ENCODE measurements at places on chromosomes 2 and 18.

- no peak for DNase-seq
Observed at GRCh38 chr2:172842511-172843265, 107.0 kb downstream of the RAPGEF4 start.

DNA sequence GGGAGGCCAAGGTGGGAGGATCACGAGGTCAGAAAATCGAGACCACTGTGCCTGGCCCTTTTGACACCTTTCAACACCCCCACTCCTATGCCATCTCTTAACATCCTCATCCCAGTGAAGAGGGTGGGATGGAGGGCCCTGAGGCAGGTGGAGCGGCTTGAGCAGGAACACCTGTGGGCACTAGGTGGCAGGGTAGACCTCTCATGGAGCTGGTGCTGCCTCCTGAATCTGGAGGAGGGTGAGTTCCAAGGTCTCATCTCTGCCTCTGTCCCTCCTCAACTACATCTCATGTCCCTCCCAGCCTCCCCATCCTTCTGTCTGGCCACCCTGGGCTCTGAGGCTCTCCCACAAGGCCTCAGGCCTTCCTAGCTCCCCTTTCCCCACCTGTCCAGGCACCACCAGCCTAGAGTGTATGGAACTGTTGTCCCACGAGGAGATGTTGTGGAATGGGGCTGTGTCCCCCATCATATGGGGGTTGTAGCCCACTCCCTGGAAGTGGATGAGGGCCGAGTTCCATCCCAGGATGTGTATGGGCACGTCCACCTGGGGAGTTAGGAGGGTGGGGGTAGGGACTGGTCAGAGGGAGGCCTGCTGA lies 17.0 kb upstream of the CRYBA2 start:
- no peak for DNase-seq

DNA sequence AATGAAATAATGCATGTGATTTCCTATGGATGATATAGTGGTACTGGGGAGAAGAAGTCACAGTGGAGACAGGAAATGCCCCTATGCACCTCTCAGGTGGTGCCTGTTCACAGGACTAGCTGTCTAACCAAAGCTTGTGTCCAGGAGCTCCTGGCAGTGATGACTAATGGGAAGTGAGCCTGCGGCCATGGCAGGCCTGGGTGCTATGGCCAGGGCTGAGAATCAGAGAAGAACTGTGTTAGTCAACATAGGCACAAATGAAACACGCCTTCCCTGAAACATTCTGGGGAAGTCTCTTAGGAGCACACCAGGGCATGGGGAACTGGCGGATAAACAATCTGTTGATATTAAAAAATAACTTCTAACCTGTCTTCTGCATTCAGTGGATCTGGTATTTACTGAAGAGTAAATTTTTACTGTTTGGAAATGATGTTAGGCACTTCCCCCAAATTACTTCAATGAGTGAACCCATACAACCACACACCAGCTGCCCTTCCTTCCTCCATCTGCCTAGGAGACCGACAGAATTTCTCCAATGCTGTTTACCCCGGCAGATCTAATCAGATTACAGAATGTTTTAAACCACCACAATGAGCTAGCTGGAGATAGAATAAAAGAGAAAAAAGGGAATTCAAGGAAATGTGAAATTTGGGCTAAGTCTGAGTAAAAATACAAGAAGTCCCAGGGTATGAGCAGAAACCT lies 67.4 kb downstream of the MEP1B start:
- DNase-seq: no peak

GRCh38 chr18:21678859-21679258 lies 25.7 kb downstream of the ABHD3 start:
- DNase-seq: no peak

- DNase-seq: no peak
Observed at GRCh38 chr2:2719015-2719414, 387.9 kb upstream of the MYT1L start.

DNA sequence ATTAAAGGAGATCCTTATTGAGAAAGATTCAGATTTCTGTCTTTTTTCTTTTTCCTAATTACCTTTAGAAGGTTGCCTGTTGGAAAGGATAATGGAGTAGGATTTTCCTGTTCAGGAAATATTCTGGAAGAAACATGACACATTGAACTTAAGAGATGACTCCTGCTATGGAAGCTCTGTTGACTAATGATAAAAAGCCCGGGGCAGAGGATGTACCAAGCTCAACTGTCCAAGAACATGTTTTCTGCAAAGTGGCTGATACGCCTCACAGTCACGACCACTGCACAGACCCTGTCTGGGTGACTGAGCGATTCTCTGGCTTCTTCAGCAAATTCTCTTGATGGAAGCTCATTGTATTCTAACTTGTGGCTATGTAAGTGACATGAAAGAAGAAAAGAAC lies 86.2 kb upstream of the THOC1 start:
- DNase-seq: no peak

DNA sequence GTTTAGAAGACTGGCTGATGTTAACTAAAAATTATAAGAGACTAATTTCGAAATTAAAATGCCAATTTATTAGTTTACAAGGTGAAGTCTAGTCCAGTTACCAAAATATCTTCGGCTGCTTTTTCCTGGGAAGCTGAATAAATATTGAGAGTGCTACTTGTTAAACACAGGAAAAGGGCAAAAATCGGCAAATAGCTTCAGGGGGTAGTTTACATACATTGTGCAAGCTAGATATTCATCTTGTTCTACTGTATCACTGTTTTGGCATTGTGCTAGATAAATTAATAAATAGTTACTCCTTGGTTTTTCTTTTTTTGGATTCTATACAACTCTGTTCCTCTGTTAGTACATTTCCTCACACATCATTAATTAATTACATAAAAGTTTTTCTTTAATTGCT lies 29.3 kb downstream of the NHEJ1 start:
- DNase-seq: no peak

DNA sequence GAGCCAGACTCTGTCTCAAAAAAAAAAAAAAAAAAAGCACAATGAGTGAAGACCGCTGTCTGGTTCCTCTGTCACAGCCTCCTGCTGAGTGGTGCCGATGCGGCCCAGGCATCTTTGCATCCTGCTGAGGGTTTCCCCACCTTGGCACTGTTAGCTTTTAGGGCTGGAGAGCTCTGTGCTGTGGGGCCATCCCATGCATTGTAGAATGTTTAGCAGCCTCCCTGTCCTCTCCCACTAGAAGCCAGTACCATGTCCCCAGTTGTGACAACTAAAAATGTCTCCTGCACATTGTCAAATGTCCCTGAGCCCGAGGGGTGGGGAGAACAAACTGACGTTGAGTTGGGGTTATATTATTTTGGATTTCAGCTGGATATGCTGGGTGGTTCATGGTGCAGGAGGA lies 7.9 kb upstream of the COLEC11 start:
- no peak for DNase-seq

DNA sequence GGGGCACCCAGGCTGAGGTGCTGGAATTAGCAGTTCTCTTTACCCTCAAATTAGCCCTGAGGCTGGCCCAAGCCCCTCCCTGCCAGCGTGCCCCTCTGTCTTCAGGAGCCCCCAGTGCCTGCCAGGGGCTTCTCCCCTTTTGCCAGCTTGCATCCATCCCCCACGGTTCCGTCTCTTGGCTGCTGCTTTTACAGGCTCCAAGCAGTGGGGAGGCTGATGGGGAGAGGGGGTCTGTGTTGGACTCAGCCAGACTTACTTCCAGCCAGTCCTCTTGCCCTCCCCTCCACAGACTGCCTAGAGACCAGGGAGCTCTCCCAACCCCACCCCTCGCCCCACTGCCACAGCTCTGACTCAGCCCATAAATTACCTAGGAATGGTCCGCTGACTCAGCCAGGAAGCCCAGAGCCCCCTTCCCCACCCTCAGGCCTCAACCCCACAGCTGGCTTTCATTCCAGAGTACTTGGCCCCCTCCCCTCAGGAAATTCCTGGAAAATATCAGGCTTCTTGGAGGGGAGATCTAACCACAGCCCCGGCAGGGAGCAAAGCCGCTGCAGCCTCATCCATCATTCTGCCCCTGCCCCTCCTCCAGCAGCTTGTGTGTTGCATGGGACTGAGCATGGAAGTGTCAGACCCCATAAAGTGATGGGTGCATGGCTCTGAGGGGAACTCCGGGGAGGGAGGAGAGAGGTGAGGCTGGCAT lies 184.6 kb downstream of the ZFP36L2 start:
- no peak for DNase-seq

GRCh38 chr2:211545582-211545981 lies 989.2 kb downstream of the CPS1 start:
- DNase-seq: no peak

DNA sequence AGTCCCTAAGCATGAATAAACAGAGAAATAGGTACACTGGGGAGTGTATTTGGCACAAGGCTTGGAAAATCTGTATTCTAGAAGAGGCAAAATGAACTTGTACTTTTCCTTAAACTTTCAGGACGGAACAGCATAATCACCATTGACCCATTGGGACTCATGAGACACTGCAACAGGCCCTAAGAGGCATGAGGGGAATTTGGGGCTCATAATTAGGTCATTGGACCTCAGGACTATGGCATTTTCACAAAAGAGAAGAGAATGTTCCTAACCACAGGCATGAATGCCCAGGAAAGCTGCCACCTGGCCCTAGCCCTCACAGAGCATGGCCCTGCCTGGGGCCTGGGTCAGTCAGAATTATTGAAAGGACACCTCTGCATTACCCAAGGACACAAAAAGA lies 67.9 kb upstream of the PIK3C3 start:
- DNase-seq: no peak

DNA sequence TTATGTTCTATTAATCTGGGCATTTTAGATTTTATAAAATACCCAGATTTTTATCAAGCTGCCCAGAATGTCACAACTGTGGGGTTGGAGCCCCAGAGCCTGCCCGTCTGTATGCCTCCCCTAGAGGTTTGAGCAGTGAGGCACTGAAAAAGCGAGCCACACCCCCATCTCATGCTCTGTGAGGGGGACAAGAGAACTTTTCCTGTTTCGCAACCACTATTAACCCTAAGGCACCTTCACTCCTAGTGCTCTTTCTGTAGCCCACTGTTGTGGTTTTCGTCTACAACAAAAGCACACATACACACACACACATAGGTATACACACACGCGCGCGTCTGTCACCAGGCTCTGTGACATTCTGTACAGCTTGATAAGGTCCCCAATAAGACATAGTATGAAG lies 38.0 kb downstream of the DCDC2C start:
- no peak for DNase-seq

GRCh38 chr2:142596334-142597088 lies 281.0 kb upstream of the KYNU start:
- DNase-seq: no peak

DNA sequence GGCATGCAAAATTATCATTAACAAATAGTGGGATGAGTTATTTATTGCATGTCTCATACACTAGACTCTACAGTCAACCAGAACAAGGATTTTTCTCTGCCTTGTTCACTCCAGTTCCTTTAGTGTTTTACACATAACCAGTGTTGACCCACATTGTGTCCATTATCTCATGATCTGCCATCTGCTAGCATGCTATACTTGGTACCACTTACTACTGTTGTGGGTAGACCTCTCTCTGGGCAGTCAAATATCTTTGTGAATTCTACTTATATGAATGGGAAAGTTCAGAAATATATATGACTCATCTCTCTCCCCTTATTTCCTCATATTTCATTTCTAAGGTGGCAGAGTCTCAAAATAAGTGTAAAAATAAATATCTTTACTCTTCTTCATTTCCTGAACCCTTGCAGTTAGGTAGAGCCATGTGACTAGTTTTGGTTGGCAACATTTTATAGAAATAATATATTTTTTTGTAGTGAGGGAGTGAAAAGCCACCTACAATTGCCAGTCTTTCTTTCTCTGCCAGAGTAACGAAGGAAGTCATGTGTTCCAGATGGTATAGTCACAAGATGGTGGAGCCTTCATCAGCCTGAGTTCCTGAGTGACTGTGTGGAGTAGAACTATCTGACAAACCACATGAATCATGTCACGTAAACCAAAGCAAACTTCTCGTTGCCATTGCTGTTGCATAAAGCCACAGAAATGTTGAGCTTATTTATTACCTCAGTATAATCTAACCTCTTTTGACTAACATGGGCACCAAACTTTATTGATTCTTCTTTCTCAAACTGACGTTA lies 704.0 kb downstream of the RNF144A start:
- no peak for DNase-seq

- no peak for DNase-seq
Observed at GRCh38 chr2:55585451-55586080, 31.9 kb downstream of the PPP4R3B start.

- no peak for DNase-seq
Observed at GRCh38 chr2:223585666-223586065, 16.5 kb downstream of the SCG2 start.

- no peak for DNase-seq
Observed at GRCh38 chr2:190139371-190139770, 76.8 kb upstream of the MSTN start.

GRCh38 chr2:156935616-156936015 lies 321.9 kb upstream of the GALNT5 start:
- DNase-seq: no peak

DNA sequence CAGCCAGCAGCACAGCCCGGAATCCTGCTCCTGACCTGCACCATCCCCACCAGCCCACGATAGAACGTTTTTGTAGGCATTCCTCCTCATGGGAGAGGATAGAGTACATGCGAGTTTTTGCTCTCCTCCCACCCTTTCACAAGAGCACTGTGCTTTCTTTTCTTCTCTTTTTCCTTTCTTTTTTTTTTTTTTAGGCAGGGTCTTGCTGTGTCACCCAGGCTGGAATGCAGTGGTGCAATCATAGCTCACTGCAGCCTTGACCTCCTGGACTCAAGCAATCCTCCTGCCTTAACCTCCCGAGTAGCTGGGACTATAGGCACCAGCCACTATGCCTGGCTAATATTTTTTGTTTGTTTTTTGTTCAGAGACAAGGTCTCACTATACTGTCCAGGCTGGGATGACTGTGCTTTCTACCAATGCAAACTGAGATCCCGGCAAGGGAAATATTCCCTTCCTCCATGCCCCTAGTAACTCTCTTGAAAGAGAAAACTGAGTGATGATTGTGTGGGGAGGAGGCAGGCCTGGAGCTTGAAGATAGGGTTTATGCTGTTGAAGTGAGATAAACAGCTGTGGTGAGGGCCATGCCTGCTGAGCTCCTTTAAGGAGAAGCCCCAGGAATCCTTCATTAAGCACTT lies 82.6 kb upstream of the TXNDC2 start:
- DNase-seq: no peak

GRCh38 chr18:62484941-62485340 lies 37.9 kb upstream of the ZCCHC2 start:
- DNase-seq: no peak

DNA sequence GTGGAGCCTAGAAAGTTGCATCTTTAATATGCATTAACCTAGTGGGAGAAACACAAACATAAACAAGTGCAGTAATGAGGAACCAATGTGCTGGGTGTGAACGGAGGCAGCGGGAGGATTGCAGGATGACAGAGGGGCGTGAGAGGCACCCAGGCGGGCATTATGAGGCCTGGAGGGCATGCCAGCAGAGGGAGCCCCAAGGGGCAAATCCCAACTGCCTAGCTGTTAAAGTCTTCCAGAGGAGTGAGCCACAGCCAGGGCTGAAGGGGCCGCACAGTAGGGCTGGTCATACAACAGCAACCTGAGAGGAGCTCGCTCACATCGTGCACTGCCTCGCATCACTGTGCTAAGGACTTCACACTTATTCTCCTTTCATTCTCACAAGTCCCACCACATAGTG lies 13.3 kb upstream of the PRELID3A start:
- no peak for DNase-seq

Measured in naive thymus-derived CD4-positive, alpha-beta T cell (primary cell).